Glutamatergic neuron (in vitro differentiated cells): ENCODE measurements at places on chromosomes 1 and 21. TPM values are rescaled to one million over a fixed set of nuclear protein-coding genes. Genes with fewer than 3 reads are reported as not detected.

SIM2 gene
- 4.8 TPM for total RNA-seq

DNA sequence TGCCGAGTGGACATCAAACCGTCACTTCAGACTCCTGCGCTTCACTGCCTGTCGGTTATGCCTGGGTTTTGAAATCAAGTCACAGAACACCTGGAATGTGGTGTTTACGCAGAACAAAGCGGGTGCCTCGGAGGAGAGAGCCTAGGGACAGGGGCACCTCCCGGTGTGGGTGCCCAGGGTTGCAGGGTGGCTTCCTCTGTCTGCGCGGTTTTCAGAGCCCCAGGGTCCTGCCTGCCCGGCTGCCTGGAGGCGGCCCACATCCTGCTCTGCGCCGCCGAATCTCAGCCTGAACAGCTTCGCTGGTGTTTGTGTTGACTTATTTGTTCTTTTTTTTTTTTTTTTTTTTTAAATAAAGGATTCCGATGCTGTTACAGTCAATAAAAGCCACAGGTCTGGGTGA is 113.5 kb upstream of the COL6A1 start:
- DNase-seq, result no peak
- H3K27me3 ChIP-seq, result peaks cover 14% of the 10 kb centered on the region
- peaks cover 5% of the 10 kb centered on the region for H3K36me3 ChIP-seq
- H3K4me1 ChIP-seq, result peaks cover 15% of the 10 kb centered on the region

GRCh38 chr1:36116901-36117300 is 8.1 kb downstream of the COL8A2 start:
- H3K36me3 ChIP-seq, result peaks cover 5% of the 10 kb centered on the region
- no peak overlapping the region for H3K4me3 ChIP-seq
- H3K27me3 ChIP-seq, result peaks cover 14% of the 10 kb centered on the region

- H3K4me3 ChIP-seq, result no peak overlapping the region
- no peaks in the 10 kb centered on the region for H3K36me3 ChIP-seq
- no peaks in the 10 kb centered on the region for H3K4me1 ChIP-seq
- no peak overlapping the region for H3K27ac ChIP-seq
- H3K27me3 ChIP-seq, result peaks cover 5% of the 10 kb centered on the region
Observed at GRCh38 chr1:18735224-18735997, 104.8 kb downstream of the PAX7 start.
